ENCODE measurements at places on chromosomes 4 and X.

DNA sequence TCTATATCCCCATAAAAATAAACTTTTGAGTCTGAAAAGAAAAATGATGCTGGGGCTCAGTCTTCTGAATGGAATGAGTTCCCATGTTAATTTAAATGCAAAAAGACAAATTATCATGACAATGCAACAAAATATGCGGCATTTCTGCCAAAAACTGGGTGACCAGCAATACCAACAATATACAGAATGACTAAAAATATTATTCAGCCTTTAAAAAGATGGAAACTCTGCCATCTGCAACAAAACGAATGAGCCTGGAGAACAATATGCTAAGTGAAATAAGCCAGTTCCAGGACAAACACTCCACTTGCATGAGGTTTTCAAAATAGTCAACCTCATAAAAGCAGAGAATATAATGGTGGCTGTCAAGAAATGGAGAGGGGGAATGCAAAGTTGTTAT, 558.5 kb downstream of the IL15 start:
- no peak for DNase-seq

GRCh38 chr4:88802585-88803286, 105.1 kb upstream of the NAP1L5 start:
- peak; percentile 64 for DNase-seq

GRCh38 chr4:55364691-55365344, 18.8 kb downstream of the SRD5A3 start:
- DNase-seq, result no peak

DNA sequence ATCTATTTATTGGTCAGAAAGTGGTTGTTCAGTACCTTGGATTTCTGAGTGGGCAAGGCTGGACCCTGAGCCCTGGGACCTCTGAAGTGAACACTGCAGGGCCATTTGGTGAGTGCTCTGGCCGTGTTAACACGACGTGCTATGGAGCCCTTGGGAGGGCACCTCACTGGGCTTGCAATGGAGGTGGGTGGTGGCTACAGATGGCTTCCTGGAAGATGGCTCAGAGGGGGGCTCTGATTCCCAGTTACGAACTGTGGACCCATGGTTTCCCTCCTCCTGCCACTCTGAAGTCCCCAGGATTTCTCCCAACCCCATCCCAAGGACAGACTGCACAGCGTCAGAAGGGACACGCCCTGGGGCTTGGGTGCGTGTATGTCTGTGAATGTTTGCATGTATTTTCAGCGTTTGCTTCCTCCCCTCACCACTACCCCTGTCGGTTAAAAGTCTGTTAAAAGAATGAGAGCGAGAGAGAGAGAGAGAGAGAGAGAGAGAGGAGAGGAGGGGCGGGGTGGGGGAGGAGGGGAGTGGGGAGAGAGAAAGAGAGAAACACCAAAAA, 3.7 kb upstream of the RHOH start:
- DNase-seq, result no peak

DNA sequence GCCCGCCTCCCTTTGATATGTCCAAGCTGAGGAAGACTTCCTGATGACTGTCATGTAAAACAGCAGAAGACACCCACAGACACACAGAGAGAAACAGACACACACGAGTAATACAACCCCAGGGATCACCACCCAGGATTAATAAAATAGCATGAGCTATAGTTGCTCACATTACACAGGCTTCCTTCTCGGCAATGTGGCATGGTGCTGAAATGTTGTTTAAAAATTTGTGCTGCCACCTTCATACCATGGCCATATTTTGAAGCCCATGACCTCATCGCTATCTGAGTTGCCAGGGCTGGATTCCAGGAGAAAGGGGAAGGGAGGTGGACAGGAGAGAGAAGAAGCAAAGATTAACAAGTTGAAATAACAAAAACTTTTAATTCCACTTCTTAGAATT, 111.7 kb downstream of the SYNPO2 start:
- DNase-seq, result no peak

DNA sequence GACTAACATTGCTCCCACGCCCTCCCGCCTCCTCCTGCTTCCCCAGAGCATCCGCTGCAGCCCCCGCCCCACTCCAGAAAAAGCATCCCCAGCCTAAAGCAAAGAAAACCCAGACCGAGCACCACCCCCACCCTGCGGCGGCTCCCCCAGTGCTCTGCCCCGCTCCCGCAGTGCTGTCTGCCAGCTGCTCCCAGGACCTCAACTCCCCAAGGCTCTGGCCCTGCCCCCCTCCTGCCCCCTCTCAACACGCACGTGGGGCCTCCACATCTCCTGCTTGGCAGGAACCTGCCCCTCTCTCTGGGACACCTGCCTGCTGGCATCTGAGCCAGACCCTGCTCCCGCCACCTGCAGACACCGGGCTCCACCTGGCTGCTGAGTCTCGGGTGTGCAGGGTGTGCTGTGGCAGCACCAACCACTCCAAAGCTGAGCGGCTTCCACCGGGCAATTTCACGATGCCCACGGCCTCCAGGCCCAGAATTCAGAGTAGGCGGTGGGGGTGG, 79.4 kb downstream of the FAM53A start:
- DNase-seq, result no peak

- DNase-seq, result peak; percentile 28
Measured at GRCh38 chrX:24498181-24498580, 33.1 kb downstream of the PDK3 start.

DNA sequence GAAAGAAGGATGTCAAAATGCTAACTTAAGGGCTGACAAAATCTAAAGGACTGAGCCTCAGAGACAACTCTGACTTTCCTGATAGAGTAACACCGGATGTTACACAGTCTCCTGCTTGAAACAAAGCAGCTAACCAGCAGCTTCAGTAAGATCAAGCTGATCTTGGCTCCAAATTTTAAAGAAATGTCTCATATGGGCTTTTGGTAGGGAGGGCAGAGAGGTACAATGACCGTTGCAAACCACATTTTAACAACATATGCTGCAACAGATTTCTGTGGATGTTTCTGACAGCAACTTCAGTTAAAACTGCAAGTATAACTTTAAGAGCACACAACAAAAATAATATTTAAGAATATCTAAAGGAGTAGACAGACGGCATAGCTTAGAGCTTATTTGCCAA, 9.1 kb downstream of the RPGR start:
- peak; percentile 34 for DNase-seq

- peak; percentile 47 for DNase-seq
Measured at GRCh38 chrX:53047228-53047627, 1.4 kb upstream of the GPR173 start.

- DNase-seq, result no peak
Measured at GRCh38 chrX:11347300-11347699, 54.1 kb downstream of the AMELX start.
